Choroid plexus epithelial cell (primary cell): ENCODE measurements at places on chromosomes 12 and 14.

DNA sequence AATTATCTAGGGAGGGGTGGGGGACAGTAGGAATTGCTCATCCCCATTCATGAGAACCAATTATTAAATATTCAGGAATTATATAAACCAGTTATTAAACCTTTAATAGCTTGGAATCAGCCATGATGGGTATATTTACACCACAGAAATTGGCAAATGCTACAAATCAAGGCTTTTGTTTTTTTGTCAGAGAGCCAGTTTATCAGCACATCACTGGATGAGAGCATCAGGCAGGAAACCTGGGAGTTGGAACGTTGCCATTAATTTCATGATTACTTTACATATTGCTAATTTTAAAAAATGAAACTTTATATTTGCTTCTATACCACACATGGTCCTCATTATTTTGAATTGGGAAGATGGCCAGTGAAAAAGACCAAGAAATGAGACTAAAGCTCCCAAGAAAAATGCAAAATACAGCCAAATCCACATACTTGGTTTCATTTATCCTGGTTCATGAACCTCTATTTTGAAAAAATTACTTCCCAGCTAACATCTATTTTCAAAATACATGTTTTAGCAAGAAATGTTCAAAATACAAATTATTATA, 48.4 kb downstream of the ATL1 start:
- DNase-seq: no peak

- peak; percentile 14 for DNase-seq
Measured at GRCh38 chr14:77615361-77616132, 890 bp downstream of the SPTLC2 start.

- DNase-seq: peak; percentile 4
Measured at GRCh38 chr12:46049665-46050064, 59.3 kb upstream of the SCAF11 start.

GRCh38 chr12:119673634-119674033, 5.7 kb downstream of the PRKAB1 start:
- no peak for DNase-seq

DNA sequence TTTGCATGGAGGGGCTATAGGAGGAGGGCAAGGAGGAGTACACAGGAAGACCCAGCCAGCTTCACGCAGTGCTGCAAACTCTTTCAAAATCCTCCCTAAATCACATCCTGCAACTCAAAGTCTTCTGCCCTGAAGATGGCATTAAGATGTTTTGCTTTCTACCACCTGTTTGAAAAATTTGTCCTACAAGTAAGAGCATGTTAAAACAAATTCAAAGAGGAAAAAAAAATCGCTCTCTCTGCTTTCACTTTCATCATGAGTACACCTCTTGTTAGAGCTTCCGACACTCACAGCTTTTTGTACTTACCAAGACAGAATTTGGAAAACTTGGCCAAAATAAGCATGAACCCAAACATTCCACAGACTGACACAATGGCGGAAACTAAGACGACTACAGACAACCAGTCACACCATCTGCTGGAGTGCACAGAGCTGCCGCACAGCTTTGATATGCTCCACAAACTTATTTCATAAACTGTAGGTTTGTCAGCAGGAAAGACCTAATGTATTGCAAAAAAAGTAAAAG, 21.3 kb downstream of the GCH1 start:
- peak; percentile 87 for DNase-seq

DNA sequence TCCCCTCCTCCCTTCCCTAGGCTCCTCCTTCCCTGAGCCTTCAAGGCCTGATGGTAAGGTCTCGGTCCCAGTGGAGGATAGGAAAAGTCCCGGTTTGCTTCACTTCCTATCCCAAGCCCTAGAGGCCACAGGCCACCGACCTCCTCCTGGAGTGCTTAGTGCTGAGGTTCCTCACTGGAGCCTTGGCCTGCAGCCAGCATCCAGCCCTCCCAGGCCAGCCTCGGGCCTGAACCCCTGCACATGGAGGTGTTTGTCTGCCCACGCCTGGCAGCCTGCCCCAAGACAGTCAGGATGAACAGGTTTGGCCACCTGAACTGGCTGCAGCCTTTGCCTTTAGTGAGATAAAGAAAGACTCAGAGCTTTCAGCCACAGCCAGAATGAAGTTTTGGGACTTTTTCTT, 15.8 kb upstream of the KRT7 start:
- DNase-seq: no peak

GRCh38 chr12:45363903-45364302, 148.0 kb downstream of the ANO6 start:
- no peak for DNase-seq

- DNase-seq: no peak
Measured at GRCh38 chr12:127268213-127268612, 998.8 kb upstream of the TMEM132C start.

- no peak for DNase-seq
Measured at GRCh38 chr14:98122527-98122926, 1149.5 kb downstream of the BCL11B start.

GRCh38 chr12:105761075-105761474, 377.7 kb downstream of the NUAK1 start:
- peak; percentile 9 for DNase-seq

DNA sequence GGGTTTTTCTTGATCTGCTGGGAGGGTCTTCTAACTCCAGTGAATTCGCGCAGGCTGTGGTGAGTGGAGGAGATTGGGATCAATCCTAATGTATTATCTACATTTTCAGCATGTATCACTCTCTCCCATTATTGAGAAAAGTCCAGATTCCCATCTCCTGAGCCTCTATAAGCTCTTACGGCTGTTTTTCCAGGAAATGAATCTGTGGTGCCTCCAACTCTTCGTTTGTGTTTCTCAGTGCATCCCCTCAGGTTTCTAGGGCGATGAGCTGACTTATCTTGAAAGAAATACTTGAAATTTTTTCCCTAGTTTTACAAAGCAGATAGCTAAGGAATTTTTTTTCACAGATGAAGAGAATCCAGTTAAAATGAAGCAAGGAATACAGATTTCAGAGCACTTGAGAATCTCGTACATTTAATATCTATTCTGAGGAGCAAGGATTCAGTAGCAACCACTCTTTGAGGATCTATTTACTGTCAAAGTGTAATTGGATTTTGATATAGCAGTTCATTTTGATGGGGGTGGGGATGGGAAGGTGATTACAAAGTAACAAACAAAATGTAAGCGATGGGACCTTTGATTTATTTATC, 138.7 kb downstream of the BRMS1L start:
- no peak for DNase-seq

- peak; percentile 19 for DNase-seq
Measured at GRCh38 chr14:65117769-65118745, 15.7 kb upstream of the MAX start.

- no peak for DNase-seq
Measured at GRCh38 chr12:123948401-123948795, 24.2 kb downstream of the CCDC92 start.

DNA sequence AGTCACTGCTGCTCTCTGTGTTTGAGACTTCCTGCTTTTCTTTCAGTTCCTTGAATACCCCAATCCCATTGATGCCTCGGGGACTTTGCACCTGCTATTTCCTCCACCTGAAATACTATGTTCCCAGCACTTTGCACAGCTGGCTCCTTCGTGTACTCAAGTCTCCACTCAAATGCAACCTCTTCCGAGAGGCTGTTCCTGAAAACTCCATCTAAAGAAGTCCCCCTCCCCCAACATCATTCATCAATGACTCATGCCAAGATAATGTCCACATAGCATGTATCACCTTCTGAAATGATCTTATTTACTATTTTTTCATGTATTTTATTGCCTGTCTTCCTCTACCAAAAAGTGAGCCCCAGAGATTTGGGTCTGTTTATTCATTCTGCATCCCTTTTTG, 48.6 kb downstream of the HSPB8 start:
- DNase-seq: no peak

- DNase-seq: no peak
Measured at GRCh38 chr14:72677664-72678063, 216.2 kb downstream of the DPF3 start.

DNA sequence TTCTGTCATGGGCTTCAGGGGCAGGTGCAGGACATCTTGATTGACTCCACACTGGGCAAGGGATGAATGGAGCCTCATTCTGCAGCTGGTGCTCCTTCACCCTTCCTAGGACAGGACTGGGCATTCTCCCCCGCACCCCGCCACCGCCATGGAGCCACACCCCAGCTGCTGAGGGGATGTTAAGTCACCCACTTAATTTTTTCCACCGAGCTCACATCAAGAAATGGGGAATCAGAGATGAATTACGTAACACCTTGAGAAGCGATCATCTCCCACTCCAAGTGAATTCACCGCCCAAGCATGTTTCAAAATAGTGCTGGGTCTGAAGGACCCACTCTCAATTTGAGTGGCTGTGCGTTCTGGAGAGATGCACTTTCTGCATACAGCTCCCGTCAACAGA, 94.2 kb downstream of the EML1 start:
- no peak for DNase-seq

DNA sequence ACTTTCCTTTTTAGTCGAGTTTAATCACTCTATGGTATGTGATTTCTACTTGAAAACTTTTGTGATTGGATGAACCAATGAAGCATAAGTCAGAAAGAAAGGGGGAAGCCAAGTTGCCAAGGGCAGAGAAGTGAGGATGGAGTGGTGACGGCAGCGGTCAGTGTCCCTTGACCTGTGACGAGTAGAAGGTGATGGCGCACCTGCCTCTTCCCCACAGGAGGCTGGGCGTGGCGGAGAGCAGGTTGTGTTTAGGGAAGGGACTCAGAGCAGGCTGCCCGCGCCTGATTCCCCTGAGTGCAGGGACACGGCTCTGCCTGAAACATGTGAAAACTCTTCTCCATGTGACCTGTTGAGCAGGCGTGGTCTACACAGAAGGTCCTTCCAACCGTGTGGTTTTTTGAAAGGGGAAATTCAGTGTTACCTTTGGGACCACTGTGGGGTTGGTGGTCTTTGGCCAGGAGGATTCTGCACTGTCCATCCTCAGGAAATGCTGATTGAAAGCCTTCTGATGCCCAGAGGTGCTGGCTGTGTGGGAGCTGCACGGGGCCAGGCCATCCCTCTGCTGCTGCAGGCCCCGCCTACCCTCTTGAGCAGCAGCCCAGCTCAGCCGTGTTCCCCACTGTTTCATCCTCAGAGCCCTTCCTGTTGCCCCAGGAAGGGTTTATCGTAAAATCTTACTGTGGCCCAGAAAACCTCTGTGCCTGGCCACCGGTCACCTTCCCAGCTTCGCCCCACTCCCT, 23.5 kb upstream of the AMN start:
- DNase-seq: no peak

GRCh38 chr14:86852530-86852929, 1140.5 kb downstream of the GALC start:
- DNase-seq: peak; percentile 13

DNA sequence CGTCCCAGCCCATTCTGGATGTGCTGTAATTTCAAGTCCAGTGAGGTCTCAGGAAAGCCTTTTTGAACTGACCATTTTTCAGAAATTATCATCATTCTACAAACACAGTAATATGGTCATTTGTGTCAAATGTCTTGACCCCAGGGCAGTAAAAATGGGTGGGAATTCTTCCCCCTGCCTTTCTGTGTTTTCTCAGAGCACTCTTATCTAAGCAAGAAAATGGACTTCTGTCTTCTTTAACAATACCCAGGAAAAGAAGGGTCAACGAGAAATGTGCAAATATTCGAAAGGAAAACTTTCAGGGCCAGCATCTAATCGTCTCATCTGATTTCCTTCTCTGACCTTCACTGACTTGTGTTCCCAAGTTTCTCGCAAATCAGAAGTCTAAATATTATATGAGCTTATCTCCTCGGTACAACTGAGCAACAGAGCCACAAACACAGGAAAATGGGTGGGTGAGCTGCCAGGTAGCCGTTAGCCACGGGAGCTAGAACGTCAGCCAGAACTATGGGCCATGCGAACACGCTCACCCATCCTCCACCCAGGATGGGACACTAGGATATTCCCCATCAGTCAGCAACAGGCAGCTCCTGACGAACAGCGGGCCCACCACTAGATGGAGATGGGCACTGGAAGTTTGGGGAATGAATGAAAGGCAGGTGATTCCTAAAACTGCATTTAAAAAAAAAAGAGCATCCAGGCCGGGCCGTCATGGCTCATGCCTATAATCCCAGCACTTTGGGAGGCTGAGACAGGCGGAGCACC, 57.1 kb downstream of the VWF start:
- DNase-seq: peak; percentile 64
